ENCODE measurements at places on chromosomes 3 and 15. TPM values are rescaled to one million over a fixed set of nuclear protein-coding genes. Genes with fewer than 3 reads are reported as not detected.

The ACKR4 gene
- 2.0 TPM for polyA plus RNA-seq

The BFSP2 gene
- not detected for polyA plus RNA-seq

The MORC1 gene
- polyA plus RNA-seq, result not detected

The TEX55 gene
- polyA plus RNA-seq, result not detected
